ENCODE measurements at places on chromosomes 13 and 19.

GRCh38 chr13:42073683-42074082 is 25.2 kb downstream of the DGKH start:
- peak; percentile 24 for DNase-seq

DNA sequence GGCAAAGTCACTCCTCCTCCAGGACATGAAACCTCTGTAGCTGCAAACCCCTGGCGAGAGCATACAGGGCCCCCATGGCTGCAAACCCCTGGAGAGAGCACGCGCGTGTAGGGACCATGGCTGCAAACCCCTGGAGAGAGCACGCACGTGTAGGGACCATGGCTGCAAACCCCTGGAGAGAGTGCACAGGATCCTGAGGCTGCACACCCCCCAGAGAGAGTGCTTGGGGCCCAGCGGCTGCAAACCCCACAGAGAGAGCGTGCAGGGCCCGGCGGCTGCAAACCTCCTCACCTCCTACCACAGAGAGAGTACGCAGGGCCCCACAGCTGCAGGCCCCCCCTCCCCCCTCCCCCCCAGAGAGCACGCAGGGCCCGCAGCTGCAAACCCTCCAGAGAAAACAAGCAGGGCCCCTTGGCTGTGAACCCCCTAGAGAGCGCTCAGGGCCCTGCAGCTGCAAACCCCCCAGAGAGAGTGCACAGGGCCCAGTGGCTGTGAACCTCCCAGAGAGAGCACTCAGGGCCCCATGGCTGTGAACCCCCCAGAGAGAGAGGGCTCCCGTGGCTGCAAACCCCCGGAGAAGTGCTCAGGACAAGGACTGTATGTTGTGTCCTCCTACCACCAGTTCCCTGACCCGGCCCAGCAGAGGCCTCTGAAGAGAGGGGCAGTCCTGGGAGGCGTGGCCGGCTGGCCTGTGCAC is 7.3 kb downstream of the ADPRHL1 start:
- no peak for DNase-seq

GRCh38 chr19:33216198-33216830 is 9.3 kb downstream of the SLC7A10 start:
- no peak for DNase-seq

- peak; percentile 99 for DNase-seq
Measured at GRCh38 chr19:6110360-6110977, at the start of gene RFX2. Gene RFX2, minus strand, starts transcription at chr19:6110500. Its CDS starts 63,004 bp downstream, at chr19:6047496.

DNA sequence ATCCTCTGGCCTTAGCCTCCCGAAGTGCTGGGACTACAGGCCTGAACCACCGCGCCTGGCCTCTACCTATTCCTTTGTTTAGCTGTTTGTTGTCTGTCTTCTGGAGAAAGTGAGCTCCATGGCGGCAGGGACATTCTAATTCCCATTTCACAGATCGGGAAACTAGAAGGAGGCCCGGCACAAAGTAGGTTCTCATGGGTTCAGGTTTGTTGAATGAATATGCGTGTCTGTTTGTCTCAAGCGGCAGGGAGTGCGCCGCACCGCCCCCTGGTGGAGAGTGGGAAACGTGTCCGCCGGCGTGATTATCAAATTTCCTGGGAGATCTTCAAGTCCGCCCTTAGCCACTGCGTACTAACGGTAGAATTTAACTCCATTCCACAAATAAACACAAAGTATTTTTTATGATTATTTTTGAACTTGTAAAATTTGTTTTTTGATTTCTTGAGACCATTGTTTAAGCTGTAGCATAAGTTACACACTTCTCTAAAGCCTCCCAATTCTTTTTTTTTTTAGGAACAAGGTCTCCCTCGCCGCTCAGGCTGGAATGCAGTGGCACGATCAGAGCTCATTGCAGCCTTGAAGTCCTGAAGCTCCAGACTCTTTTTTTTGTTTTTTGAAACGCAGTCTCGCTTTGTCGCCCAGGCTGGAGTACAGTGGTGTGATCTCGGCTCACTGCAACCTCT is 8.9 kb upstream of the CCDC9 start:
- peak; percentile 86 for DNase-seq

DNA sequence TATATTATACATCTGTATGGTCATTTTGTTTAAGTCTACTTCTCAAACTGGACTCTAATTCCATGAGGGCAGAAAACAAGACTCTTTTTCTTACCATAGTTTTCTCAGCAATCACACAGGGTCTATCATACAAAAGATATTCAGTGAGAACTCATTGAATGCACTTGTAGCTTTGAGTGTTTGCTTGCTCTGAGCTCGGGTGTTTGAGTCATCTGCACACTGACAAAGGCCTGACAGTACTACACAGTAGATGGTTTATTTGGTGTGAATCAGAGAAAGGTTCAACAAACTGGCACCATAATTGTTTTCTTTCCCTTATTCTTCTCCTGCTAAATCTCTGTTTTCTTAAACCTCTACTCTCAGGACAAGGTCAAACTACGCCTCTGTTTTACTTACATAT is 586.4 kb downstream of the LMO7 start:
- DNase-seq: no peak

DNA sequence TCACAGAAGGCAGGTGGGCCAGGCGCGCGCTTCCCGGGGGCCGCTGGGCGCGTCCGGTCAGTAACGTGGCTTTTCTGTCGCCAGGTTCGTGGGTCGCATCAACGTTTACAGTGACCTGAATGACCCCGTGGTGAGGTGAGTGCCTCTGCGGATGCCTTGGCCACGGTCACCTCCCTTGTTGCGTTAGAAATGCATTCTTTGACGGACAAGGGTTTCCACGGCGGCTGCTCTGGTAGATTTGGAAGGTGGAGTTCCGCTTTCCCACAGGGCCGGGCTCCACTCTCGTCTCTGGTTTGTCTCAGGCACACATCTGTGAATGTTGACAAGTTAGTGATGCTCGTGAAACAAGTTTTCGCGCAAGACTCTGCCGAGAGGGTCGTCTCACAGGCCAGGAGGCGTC is 130.0 kb downstream of the ATP11A start:
- DNase-seq: no peak

DNA sequence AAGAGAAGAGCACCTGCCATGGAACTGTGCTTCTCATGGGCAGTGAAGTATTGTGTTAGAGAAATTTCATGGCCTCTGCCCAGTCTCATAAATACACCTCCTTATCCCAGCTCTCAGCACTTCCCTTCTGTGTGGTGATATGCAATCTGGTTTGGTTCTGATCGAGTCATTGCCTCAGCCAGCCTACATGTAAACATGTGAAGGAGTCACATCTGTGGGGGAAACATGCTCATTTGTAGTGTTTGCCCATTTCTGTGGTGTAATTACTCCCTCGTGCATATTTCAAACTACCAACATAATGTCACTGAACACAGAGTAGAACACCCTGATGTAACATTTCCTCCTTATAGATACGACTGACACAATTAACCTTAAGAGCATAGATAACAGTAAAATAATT is 183.0 kb downstream of the DCT start:
- no peak for DNase-seq

DNA sequence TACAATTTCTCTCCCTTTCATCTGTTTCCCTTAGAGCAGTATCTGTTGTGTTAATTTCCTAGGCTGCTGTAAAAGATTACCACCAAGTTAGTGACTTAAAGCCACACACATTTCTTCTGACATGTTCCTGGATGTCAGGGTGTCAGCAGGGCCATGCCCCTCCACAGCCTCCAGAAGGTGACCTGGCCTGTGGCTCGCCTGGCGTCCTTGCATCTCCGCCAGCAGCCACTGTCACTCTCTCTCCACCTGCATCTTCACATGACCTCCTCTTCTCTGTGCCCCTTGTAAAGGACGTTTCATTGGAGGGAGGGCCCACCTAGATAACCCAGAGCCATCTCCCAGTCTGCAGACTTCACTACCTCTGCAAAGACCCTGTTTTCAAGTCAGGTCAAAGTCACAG is 61.3 kb downstream of the SLC7A9 start:
- DNase-seq: no peak

- no peak for DNase-seq
Measured at GRCh38 chr13:76813891-76814290, 72.3 kb downstream of the KCTD12 start.

GRCh38 chr13:30053939-30054338 is 203.5 kb upstream of the UBL3 start:
- no peak for DNase-seq

- DNase-seq: peak; percentile 14
Measured at GRCh38 chr13:28620011-28620830, 38.7 kb upstream of the POMP start.

- no peak for DNase-seq
Measured at GRCh38 chr19:19659646-19660245, 3.7 kb downstream of the ATP13A1 start.

DNA sequence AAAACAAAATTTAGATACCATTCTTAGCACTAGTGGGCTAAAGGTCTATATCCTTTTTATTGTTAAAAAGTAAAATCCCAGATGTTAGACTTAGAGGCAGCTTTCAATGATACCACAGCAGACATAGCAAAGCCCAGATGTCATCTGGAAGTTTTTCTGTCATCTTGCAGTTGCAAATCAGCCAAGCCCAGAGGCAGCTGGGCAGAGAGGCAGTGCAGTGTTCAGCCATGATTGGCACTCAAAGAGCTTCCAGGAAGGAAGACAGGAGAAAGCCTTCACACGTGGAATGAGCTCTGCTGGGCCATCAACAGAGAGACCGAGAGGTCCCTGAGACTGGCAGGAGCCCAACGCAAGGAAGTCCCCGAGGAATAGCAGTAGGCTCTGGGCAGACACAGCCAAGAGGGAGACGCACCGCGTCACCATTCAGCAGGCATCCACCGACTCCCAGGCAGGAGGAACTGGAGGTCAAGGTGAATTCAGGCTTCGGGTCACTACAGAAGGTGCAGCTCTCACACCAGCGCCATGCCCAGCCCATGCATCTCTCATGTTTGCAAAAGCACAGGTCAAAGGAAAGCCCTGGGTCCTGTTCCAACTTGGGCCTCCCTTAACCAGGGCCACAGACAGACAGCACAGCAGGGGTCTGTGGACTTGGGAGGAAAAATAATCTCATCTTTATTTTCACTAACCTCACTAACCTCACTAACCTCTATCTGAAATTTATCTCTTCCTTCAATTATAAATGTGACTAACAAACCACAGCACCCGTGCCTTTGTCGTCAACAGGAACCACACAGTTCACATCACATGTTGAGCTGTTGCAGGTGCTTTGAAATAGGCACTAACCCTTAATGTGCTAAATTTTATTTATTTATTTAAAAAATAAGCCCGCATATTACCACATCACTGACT is 54.9 kb downstream of the TUBGCP3 start:
- DNase-seq: no peak

DNA sequence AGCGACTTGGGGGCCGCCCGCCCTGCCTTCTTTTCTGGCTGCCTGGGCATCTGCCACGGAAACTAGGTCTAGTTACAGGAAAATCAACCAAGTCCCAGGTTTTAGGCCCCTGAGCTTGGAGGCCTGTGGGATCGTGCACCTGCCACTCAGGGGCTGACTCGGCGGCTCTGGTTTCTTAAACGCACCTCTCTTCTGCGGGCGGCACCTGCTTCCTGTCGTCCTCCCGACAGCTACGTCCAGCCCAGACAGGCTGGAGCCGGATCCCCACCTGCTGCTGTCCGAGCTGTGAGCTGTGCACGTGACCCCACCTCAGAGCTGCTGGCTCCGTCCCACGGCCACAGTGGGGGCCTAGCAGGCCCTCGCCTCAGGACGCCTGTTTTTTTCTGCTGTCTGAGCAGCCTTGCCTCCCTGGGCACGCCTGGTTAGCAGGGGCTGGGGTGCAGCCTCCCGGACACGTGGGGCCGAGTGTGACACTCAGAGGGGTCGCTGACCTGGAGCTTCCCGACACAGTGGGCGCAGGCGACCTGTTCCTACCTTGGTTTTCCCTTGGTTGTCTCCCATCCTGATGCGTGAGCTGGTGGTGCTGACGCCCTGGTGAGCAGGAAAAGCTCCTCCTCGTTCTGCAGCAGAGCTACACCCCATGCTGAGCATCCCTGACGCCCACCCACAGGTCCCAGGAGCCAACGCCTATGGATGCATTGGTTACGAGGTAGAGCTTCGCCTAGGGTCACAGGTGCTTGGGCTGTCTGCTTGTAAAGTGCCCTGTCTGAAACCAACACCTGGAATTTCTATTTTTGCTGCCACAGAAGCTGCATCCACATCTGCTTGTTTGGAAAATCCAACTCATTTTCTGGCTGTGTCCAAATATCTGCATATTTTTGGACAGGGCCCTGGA is 17.5 kb downstream of the TMEM255B start:
- no peak for DNase-seq

DNA sequence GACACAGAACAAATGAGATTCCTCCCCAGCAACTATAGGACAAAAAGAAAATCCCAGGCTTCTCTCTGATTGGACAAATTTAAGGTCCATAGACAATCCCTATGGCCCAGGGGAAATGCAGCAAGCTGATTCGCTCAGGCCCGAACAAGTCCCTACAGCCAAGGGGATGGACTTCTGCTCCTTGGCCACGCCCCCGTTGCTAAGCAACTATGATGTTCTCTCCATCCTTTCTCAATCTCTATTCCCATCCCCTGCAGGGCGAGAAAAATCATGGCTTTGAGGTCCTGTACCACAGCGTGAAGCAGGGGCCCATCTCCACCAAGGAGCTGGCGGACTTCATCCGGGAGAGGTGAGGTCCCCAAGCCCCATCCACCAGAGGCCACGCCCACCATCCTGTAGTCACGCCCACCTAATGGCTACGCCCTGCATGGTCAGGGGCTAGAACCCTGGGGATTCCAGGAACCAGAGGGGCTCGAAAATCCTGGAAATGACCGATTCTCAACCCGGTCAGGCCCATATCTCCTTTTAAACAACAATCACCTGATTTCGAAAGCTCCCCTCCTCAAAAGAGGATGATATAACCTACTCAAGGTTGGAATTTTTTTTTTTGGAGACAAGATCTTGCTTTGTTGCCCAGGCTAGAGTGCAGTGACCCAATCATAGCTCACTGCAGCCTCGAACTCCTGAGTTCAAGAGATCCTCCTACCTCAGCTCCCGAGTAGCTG is 11.4 kb downstream of the FCHO1 start:
- DNase-seq: peak; percentile 67

DNA sequence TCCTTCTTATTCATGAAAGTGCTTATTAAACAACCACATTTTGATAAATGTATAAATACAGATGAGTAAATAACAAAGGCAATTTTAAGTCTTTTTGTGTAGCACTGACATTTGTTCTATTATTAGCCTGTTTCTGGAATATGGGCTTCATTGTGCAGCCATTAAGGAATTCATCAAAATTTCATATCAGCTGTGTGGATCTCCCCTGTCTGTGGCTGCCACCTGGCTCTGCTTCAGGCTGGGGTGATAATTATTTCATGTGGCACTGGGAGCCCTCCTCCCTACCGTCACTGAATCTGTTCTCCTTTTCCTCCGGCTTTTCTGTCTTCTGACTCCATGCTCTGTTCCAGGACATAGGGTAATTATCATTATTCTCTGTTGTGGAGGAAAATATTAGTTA is 57.1 kb downstream of the LMO7 start:
- no peak for DNase-seq

Measured in fibroblast of pulmonary artery (primary cell).